ENCODE measurements at places on chromosomes 4 and X.

GRCh38 chrX:38871129-38872029, 70.1 kb downstream of the MID1IP1 start:
- DNase-seq: peak; percentile 79

- DNase-seq: no peak
These were observed 20.4 kb downstream of the REPS2 start for GRCh38 chrX:16966752-16967448.

DNA sequence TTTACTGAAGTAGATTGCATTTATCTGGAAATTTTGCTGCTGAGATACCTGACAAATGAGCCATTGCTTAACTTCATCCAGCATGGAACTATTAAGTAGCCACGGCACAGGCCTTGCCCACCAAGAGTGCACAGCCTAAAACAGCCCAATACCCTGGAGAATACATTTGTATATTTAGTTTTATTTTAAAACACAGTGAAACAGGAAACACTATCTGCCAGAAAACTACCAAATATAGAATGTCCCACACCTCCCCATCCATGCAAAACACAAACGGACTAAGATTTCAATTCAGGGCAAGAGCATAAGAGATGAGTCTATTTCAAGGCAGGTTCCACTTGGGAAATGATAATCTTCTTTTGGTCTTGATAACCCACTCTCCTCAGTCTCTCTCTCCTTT, 57.1 kb downstream of the MAML3 start:
- DNase-seq: no peak

- DNase-seq: no peak
These were observed 365.3 kb downstream of the MAPK10 start for GRCh38 chr4:85994576-85994975.

DNA sequence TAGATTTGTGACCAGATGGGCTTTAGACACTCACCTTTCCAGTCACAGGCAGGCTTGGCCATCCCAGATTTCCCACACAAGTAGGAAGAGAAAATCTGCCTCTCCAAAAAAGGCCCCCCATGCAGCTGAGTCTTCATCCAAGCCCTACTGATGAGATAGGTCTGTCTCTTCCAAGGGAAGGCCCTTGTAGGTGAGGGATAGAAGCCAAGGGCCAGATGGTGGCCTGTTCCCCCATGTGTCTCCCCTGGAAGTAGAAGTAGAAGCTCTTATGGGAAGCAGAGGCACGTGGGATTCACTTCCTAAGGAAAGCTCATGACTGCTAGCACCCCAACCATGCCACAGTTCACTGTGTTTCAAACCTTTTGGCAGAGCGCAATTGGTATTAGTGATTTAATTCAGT, 81.5 kb downstream of the REPS2 start:
- DNase-seq: no peak

DNA sequence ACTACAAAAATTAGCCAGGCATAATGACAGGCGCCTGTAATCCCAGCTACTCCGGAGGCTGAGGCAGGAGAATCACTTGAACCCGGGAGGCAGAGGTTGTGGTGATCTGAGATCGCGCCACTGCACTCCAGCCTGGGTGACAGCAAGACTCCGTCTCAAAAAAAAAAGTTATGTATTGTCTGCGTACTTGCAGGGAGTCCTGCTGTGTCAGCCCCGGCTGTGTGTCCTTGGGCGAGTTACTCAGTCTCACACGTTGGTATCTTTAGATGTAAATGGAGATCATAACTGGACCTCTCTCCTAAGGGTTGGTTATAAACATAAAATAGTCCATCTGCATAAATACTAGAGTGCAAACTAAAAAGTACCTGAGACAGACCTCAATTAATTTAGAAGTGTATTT, 22.7 kb upstream of the TBC1D14 start:
- no peak for DNase-seq

DNA sequence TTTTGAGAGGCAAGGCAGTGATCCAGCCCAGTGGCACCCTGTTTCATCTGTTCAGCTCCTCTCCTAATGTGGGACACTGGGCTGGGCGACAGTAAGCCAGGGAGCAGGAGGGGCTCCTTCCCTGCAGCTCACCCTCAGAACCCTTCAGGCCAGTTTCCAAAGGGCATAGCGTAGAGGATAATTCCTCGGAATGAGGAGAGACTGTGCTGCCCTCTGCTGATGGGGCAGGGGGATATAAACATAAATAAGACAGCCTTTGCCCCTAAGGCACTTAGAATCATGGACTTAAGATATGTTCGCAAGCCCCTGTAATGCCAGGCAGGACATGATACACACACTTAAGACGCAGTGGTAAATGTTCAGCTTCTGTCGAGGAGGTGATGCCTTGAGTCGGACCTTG, 27.9 kb upstream of the ZNF185 start:
- DNase-seq: no peak

DNA sequence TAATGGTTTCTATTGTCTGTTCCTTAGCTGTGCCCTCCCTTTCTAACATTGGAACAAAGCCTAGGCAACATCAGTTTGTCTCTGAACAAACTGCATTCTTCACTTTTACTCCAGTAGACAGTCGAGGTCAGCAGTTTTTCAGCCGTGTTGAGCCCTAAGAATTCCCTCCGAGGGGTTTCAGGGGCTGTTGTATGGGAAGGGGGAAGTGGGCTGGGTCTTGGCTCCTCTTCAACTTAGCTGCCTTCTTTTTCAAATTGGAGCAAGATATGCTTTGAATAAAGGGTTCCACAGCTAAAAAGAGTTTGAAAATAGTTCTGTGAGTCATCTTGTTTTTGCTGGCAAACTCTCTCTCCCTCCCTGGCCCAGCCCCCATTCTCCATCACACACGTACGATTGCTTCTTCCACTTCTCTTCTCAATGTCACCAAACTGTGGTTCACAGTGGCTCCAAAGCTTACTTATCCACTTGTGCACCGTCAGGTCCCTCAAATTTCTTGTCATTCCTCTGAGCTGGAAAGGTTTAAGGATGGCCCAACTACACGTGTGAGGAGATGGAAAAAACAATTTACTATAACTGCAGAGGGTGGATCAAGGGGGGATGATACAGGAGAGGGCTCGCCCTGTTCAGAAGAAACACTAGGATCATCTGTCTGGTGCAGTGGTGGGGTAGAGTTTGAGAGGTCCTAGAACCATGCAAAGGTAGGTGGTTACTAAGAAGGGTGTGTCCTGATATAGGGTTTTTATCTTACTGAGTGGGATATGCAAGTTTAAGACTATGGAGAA, 9.2 kb upstream of the MAML3 start:
- no peak for DNase-seq

GRCh38 chrX:10519761-10520160, 100.6 kb downstream of the MID1 start:
- no peak for DNase-seq

DNA sequence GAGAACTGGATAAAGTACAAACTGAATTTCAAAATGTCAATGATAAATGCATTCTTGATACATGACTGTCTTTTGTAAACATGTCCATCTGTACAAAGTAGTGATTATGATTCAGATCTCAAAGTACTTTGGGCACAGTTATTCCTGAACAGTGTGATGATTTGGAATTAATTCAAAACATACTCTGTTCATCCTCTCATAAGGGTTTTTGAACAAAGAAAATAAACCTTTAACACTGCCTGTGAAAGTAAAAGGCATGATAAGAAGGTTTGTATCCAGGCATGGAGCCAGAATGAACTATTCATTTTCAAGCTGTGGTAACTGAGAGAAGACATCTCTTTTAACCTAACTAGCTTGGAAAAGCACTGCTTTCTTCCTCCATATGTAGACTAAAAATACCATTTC, 883 bp upstream of the KLHL4 start:
- DNase-seq: no peak

GRCh38 chr4:139084804-139085093, 69.2 kb downstream of the NOCT start:
- no peak for DNase-seq

DNA sequence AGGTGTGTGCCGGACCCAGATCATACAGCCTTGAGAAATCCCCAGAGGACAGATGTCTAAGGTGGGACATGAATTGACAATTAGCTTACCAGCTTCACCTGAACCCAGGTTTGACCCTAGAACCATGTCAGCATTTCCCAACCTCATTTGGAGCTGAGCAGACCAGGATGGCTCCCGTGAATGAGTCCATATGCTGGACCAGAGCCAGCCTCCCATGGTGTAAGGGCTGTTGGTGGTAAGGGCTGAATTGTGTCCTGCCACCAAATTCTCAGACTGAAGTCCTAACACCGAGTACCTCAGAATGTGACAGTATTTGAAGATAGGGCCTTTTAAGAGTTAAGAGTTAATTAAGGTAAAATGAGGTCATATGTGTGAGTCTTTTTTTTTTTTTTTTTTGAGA, 88.3 kb downstream of the SLC34A2 start:
- no peak for DNase-seq

DNA sequence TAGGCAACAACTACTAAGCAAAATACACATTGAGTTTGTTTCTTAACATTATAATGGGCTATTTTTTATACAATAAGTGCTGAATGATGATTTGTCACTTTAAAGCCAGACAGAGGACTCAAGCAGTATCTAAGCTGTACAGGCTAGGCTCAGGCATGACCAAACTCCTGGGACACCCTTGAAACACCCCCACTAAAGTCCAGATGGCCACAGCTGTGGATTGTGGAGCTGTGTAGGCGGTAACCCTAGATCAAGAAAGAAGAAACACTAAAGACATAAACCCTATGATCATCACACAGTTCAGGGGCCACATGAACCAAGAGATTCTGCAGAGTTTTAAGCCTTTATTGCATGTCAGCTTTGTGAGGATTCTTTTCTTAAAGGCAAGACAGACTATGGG, 25.1 kb downstream of the TAB3 start:
- no peak for DNase-seq

DNA sequence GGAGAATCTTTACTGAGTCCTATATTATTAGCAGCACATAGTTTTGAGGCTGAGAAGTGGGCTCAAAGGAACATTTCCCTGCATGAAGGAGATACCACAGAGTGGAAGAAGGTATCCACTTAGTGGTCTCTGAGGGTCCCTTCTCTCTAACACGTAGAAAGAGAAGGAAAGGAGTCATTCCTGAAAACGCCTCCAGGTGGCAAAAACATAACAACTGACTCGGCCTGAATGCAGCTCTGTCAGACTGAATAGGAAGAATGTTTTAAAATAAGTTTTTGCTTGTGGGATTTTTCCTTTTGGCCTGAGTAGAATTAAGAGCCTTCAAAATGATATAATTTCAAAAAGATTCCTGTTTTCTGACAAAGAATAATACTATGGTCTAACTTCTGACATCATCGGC, 23.3 kb downstream of the RPGR start:
- DNase-seq: no peak

GRCh38 chrX:21798677-21799219, 40.7 kb upstream of the MBTPS2 start:
- DNase-seq: peak; percentile 85

- DNase-seq: no peak
These were observed 860.1 kb upstream of the INTU start for GRCh38 chr4:126772662-126773061.

DNA sequence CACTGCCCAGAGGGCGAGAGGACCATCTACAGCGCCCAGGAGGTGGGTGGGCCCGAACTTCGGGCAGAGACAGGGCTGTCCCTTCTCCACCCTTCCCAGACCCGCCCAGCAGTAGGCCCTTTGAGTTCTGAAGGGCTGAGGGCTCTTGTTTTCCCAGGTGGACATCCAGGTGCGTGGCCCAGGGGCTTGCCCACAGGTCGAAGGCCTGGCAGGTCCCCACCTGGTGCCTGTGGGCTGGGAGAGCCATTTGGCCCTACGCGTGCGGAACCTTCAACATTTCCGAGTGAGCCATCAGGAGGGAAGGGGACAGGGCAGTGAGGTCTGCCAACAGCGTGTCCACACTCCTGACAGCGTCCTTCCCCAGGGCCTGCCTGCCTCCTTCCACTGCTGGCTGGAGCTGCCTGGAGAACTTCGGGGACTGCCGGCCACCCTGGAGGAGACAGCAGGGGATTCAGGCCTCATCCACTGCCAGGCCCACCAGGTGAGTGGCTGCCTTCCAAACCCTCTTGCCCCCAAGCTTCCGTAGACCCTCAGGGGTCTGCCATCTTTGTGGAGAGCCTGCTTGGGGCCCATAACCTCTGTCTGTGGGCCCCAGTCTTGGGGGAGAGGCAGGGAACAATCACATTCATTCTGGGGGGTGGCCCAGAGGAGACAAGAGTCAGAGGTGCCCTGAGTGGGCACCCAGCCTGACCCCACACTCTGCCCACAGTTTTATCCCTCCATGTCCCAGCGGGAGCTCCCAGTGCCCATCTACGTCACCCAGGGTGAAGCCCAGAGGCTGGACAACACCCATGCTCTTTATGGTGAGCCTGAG, 6.8 kb downstream of the PLXNB3 start:
- no peak for DNase-seq

DNA sequence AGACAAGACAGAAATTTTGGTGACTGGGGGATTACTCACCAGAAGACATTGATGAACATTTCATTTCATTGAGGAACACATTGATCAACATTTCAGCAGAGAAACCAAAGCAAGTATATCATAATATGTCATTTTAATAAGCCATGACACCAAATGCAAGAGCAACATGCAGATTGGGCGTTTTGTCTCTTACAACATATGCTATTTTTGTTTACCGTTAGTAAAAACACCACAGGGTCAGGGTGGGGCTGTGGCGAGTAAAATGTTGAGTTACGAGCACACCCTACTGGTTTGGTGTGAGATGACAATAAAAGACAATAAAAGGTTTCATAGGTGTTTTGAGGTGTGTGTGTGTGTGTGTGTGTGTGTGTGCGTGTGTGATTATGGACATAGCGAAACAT, 294.5 kb downstream of the PDGFC start:
- peak; percentile 25 for DNase-seq

DNA sequence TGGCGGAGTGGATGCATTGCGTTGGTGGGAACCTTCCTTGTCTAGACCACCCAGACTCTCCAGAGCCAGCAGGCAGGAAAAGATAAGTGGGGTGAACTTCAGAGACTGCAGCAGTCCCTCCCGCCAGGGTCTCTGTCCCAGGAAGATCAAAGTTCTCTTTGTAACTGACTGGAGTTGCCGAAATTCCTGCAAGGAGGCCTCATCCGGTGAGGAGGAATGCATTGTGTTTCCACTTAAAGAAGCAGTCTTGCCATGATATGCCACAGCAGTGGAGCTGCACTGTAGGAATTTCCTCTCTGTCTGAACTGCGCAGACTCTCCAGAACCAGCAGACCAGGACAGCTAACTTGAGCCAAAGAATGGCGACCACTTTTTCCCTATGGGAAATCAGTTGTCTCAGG, 1190.4 kb downstream of the TECRL start:
- DNase-seq: no peak

Data from NCI-H146 (cell line).